Endothelial cell (in vitro differentiated cells): ENCODE measurements at places on chromosomes 1 and 21. TPM values are rescaled to one million over a fixed set of nuclear protein-coding genes. Genes with fewer than 3 reads are reported as not detected.

DNA sequence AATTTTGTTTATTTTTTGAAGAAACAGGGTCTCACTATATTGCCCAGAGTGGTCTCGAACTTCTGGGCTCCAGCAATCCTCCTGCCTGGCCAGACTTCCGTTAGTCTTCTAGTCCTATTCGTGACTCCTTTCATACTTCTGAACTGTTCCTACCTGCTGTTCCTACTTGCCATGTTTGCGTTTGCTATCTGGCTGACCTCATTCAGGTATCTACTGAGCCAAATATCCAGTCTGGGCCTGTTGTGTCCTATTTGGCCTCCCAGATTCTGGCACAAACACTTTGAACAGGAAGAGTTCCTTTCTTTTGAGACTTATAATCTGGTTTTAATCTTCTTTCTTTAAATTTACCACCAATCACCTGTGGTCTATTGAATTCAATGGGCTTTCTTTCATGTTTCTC lies 6.9 kb upstream of the NR1I3 start:
- no peak overlapping the region for H3K27ac ChIP-seq
- no peak overlapping the region for H3K4me3 ChIP-seq

DNA sequence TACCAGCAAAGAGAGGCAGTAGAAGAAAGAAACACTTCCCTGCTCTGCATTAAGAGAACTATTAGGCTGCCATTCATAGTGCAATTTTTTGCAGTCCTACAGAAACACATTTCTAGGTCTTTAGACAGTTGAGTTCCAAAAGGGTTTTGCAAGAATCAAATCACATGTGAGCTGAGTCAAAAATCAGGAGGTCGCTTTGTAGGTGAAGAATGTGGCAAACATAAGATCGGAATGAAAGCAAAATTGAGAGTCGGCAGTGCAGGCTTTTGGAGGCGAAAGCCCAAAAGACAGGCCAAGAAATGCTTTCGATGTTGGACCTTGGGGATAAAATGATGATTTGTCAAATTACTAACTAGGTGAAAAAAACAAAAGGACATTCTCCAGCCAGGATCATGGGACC lies 213.5 kb upstream of the NRIP1 start:
- peaks cover 2% of the 10 kb centered on the region for H3K27me3 ChIP-seq
- no peaks in the 10 kb centered on the region for H3K36me3 ChIP-seq

GRCh38 chr1:28551381-28551780 lies 1.5 kb upstream of the TRNAU1AP start:
- H3K4me1 ChIP-seq = no peaks in the 10 kb centered on the region
- DNase-seq = no peak
- H3K27ac ChIP-seq = no peak overlapping the region

- peaks cover 2% of the 10 kb centered on the region for H3K27me3 ChIP-seq
- H3K4me1 ChIP-seq = peaks cover 18% of the 10 kb centered on the region
- no peak overlapping the region for H3K4me3 ChIP-seq
- no peak overlapping the region for H3K27ac ChIP-seq
- DNase-seq = peak; percentile 31
Measured at GRCh38 chr1:88061492-88062177, 622.4 kb upstream of the PKN2 start.

DNA sequence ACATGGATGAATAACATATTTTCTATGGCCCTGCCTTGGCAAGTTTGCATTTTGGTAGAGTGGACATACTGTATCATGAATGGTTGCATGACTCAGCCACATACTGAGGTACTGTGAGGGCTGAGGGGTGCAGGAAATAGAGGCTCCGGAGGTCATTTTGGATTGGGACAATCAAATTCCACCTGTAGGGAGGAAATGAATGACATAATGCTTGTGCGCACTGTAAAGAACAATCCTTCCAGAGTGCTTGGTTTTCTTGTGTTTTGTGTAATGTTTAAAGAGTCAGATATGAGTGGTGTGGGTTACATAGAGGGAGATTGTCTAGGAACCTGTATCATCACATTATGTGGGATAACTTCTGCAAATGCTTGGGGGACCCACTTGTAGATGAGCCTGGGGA lies 329.9 kb upstream of the PROX1 start:
- no peaks in the 10 kb centered on the region for H3K27me3 ChIP-seq
- H3K27ac ChIP-seq = no peak overlapping the region
- no peaks in the 10 kb centered on the region for H3K36me3 ChIP-seq
- no peak overlapping the region for H3K4me3 ChIP-seq

GRCh38 chr1:198492872-198493271 lies 47.6 kb downstream of the ATP6V1G3 start:
- no peak for DNase-seq
- no peak overlapping the region for H3K4me3 ChIP-seq
- no peaks in the 10 kb centered on the region for H3K36me3 ChIP-seq
- H3K27me3 ChIP-seq = peaks cover 3% of the 10 kb centered on the region

- H3K27me3 ChIP-seq = peaks cover 8% of the 10 kb centered on the region
- DNase-seq = no peak
- peaks cover 49% of the 10 kb centered on the region for H3K4me1 ChIP-seq
- H3K36me3 ChIP-seq = no peaks in the 10 kb centered on the region
- no peak overlapping the region for H3K4me3 ChIP-seq
- H3K27ac ChIP-seq = peak overlapping the region; percentile 99
Measured at GRCh38 chr1:178266113-178266512, 172.2 kb downstream of the RASAL2 start.

DNA sequence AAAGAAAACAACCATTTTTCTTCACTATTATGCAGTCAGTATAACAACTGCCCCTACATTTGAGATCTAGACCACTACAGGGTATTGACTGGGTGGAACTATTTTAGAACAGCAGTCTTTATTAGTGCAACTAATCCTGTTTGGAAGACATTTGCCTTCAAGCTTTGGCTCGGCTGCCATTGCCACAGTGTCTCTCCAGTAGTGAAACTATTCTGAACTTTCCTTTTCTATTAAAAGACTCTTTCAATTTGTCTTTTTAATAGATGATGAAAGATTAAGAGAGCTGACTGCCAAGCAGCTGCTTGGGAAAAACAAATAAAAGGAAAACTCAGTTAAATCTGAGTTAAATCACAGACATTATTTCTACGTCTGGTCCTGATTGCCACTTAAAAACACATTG lies 49.3 kb downstream of the LPGAT1 start:
- peaks cover 3% of the 10 kb centered on the region for H3K36me3 ChIP-seq
- H3K27ac ChIP-seq = no peak overlapping the region
- H3K4me1 ChIP-seq = peaks cover 11% of the 10 kb centered on the region
- H3K4me3 ChIP-seq = no peak overlapping the region
- no peaks in the 10 kb centered on the region for H3K27me3 ChIP-seq

- H3K4me3 ChIP-seq = no peak overlapping the region
- peaks cover 2% of the 10 kb centered on the region for H3K27me3 ChIP-seq
- no peaks in the 10 kb centered on the region for H3K36me3 ChIP-seq
- no peak overlapping the region for H3K27ac ChIP-seq
Measured at GRCh38 chr1:64936956-64937355, 29.4 kb downstream of the JAK1 start.

Gene KRTAP19-1
- not detected for total RNA-seq

- H3K27ac ChIP-seq = no peak overlapping the region
- peak overlapping the region; percentile 25 for H3K4me3 ChIP-seq
- H3K27me3 ChIP-seq = peaks cover 8% of the 10 kb centered on the region
- DNase-seq = no peak
Measured at GRCh38 chr1:24321126-24321525, 2.0 kb downstream of the GRHL3 start.

- no peak overlapping the region for H3K27ac ChIP-seq
- no peaks in the 10 kb centered on the region for H3K36me3 ChIP-seq
Measured at GRCh38 chr1:156160743-156161171, 7.4 kb downstream of the SEMA4A start.

Gene THEMIS2
- 9.6 TPM for total RNA-seq

- H3K36me3 ChIP-seq = no peaks in the 10 kb centered on the region
- no peaks in the 10 kb centered on the region for H3K27me3 ChIP-seq
- peaks cover 15% of the 10 kb centered on the region for H3K4me1 ChIP-seq
Measured at GRCh38 chr1:215780139-215780538, 213.0 kb downstream of the KCTD3 start.

Gene RNF186
- total RNA-seq = not detected
